ENCODE measurements at places on chromosomes 12 and 14.

GRCh38 chr14:52583544-52583943, 30.9 kb downstream of the GPR137C start:
- no peak for DNase-seq

DNA sequence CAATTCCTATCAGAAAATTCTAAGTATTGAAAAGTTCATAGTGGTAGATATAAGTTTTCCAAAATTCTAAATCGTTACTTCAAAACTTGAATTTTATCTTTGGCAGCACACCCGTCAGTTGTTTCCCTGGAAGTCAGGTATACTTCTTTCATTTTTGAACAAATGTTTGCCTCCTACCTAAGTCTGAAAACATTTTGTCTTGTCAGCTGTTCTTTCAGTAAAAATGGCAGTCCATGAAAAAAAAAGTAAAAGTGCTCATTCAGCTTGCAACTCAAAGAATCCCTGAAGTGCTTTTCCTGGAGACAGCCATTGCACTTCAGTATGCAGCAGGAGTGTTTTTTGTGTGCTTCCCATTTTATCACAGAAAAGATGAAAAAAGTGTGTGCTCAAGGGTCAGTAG, 130.1 kb upstream of the NEDD1 start:
- DNase-seq: no peak

DNA sequence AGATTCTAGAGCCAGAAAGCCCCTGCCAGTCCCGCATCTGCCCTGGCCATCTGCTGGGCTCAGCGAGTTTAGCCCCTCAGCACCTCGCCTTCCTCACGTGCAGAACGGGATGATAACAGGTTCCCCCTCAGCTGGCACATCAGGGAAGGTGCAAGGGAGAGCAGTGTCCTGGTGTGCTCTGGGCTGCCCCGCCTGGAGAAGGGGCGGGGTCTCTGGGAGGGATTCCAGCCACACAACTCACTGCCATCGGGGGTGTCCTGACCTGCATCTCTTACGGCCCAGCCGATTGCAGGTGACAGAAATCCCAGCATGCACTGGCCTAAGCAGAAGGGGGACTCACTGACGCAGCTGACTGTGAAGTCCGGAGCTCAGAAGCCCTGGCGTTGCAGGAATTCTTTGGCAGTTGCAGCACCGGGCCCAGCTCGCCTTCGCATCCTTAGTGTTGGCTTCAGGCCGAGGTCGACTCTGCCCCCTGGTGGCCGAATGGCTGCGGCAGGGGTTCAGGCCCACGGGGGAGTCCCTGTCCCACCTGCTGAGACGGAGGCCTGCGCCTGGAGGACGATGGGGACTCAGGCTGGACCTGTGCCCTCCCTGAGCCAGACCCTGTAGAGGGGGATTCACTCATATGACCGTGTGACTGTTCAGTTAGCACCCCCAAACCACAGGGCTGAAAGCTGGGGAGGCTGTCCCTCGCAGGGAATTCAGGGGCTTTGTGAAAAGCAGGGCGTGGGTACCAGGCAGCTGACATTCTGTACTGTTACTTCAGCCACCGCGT, 178.6 kb downstream of the ADGRD1 start:
- DNase-seq: peak; percentile 66

DNA sequence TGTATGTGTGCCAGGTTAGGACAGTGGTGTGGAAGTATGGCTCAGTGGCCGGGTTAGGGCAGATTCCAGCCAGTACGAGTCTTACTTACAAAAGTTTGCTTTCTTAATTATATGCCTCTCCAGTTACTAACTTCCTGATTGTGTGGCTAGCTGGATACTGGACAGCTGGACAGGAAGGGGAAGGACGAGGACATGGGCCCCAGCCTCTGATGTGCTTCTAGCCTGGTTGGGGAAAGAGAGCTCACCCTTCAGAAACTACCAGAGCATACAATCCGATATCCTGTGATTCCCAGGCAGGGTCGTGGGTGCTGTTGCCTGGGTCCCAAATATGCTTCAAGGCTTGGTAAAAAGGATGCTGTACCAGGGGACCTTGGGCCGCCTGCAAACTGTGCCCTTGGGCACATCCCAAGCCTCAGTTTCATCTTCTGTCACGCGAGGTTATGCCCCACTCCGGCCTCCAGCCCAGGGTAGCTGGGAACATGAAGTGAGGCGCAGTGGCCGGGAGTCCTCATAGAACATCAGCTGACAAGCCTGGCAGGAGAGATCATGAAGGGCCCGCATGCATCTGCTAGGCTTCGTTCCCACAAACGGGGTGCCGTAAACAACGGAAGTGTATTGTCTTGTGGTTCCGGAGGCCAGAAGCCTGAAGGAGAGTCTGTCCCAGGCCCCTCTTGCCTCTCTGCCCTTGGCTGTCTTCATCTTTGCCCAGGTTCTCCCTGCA, 23.2 kb upstream of the RIN3 start:
- no peak for DNase-seq

DNA sequence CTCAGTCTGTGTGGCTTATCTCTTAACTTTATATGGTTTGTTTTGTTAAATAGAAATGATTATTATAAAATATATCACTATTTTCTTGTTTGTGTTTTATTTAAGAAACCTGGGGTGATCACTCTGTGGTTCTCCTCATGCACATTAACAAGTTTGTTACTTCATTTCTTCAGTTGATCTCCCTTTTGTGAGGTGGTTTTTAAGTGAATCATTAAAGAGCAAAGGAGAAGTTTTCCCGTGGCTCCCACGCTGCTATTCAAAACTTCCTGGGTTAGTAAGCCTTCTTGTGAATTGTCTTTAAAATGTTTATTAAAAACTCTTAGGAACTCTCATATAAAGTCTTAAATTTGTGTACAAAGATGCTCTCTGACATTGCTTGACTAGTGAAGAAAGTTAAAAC, 11.8 kb downstream of the ADIPOR2 start:
- DNase-seq: no peak

DNA sequence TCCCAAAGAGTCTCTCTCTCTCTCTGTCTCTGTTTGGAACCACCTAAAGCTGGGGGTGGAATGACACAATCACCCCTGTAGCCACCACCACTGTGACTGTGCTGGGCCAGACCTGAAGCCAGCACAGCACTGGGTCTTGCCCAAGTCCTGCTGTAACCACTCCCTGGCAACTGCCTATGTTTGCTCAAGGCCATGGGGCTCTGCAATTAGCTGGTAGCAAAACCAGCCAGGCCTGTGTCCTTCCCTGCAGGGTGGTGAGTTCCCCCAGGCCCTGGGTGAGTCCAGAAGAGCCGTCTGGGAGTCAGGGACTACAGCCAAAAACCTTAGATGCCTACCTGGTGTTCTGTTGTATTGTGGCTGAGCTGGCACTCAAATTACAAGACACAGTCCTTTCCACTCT, 50.8 kb downstream of the DGLUCY start:
- no peak for DNase-seq

DNA sequence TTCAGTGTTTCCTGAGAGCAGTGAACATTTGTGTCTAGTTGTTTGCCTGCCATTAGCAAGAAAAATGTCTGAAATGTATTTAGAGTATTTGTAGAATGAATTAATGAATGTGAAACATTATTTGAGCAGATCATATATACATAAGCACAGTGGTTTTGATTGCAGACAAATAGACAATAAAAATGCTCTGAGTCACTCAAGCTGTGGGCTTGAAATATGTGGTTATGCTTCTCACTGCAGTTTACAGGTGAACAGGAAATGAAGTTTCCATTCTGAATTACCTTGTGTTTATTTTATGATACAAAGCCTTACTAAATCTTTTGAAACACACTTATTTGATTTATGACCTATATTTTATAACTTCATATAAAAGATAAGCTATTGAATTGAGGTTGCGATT, 827.7 kb downstream of the TMTC2 start:
- DNase-seq: no peak

- no peak for DNase-seq
These were observed 34.6 kb downstream of the RERG start for GRCh38 chr12:15186597-15186996.

- no peak for DNase-seq
These were observed 310.2 kb downstream of the CCDC91 start for GRCh38 chr12:28500373-28501024.

GRCh38 chr14:55062517-55063351, 11.3 kb downstream of the MAPK1IP1L start:
- no peak for DNase-seq

- DNase-seq: no peak
These were observed 160.2 kb downstream of the DAD1 start for GRCh38 chr14:22428700-22429291.

GRCh38 chr14:76324133-76324532, 51.8 kb upstream of the ESRRB start:
- DNase-seq: no peak

DNA sequence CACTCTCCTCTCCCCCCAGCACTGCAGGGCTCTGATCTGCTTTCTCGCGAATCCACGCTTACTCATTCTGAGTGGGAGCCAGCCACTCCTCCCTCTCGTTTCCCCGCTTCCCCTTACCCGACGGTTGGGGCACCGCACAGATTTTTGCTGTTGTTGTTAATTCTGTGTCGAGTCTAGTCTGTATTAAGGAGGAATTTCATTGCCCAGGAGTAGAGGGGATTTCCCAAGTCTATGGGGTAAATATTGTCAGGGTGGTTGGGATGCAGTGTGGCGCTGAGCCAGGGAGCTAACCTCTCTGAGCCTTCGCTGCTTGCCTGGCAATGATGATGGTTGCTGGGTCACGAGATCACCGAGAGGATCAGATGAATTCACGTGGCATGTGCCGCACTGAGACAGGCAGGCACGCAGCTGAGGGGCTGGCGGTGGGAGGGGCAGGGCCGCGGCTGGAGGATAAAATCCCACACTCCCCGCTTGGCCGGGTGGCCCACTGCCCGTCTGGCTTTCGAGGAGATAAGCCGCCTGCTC, 18.5 kb downstream of the NCOR2 start:
- no peak for DNase-seq

- DNase-seq: no peak
These were observed 24.2 kb upstream of the CLEC14A start for GRCh38 chr14:38280081-38280480.

DNA sequence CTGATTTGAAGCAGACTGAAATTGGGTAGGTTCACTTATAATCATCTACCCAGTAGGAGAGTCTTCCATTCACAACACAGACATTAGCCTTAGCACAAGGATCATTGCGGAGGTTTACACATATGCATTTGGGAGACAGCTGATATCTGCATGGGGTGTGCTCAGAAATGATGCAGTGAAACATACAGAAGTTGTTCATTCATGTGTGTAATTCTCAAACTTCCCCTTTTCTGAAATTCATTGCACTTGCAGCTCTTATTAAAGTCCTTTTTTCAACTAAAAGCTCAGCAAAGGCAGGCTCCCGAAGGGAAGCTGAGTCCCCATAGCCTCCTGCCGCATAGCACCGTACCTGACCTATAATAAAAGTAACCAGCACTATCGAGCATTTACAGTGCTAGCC, 218.3 kb upstream of the CRY1 start:
- no peak for DNase-seq

DNA sequence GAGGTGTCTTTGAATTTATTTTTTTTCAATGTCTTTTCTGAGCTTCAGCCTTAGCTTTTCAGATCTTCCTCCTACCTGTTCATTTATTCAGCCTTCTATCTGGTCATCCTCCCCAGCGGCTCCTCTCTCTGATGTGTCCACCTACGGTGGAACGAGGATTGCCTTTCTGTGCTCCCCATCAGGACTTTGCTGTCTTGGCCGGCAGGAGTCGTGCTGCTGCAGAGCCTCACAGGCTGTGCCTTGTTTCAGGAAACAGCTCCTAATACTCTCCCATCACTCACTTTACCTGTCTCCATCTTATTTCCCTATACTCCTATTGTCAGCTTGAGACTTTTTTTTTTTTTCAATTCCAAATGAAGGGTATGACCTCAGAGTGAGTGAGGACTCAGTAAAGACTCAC, 76.9 kb downstream of the KICS2 start:
- DNase-seq: no peak

GRCh38 chr12:66269142-66269541, 33.2 kb upstream of the HELB start:
- DNase-seq: no peak

DNA sequence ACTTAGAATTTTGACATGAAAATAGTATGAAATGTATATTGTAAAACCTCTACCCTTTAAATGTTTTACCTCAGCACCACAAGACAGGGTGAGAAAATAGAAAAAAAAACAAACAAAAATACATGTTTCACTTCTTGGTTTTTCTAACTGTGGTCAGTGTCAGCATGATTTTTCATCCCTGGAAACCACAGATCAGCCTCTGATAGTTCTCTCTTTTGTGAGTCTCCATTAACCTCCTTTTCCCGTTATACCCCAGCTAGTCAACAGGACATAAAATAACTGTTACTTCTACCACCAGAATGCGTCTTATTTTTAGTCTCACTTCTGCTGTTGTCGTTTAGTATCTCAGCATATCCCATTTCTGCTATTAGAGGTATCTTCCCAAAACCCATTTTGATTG, 48.3 kb upstream of the KCNMB4 start:
- no peak for DNase-seq
